T-cell (primary cell): ENCODE measurements at places on chromosomes 16 and 17.
A peak's percentile ranks its signal among the peaks of the same experiment; 100 is the strongest.

DNA sequence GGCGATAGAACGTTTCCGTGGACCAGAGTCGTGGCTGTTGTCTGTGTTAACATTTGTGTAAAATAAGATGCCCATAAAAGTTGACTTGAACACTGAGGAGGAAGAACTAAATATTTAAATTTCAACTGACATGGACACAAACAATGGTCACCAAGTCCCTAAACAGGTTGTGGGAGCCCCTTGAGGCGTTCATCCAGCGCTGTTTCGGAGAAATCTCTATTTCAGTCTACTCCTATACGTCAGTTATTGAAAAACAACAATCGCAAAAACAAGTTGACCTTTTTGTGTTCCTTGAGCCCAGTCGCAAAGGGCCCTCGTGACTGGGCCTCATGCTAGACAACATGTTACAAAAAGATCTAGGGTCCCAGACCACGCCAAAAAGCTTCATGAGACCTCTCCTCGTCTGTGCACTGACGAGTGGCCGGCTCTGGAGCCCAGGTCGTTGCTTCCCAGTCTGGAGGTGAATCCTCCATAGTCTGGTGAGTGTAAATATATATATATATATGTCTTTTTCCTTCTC lies 439 bp upstream of the TMEM231 start:
- H3K27ac ChIP-seq = peak overlapping the region; percentile 66
- H3K36me3 ChIP-seq = no peaks in the 10 kb centered on the region
- H3K4me3 ChIP-seq = no peak overlapping the region
- H3K4me1 ChIP-seq = peaks cover 3% of the 10 kb centered on the region
- no peaks in the 10 kb centered on the region for H3K27me3 ChIP-seq

DNA sequence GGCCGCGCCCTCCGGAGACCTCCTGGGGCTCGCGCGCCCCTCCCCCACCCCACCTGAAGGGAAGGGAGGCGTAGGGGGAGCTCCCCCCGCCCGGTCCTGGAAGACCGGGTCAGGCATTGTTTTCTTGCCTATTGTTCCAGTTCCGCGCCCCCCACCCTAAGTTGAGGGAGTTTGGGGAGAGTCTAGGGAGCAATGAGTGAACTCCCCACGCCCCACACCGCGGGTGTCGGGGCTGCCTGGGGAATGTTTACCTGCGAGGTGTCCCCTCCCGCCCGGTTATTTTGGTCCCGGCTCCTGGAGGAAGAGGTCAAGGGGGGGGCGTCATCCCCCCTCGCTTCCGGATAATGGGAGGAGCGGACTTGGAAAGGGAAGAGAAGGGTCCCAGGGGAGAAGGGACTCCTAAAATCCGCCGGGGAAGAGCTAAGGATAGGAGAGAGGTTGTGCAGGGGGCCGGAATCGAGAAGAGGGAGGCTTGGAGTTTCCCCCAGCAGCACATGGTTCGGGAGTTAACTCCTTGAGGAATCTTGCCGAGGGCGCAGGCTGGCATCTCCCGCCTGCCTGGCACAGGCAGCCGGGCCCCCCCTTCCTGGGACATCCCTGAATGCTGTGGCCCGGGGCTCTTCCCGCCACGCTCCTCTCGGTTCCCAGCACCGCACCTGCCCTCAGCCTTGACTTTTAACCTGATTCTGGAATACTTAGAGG lies 881 bp downstream of the MLLT6 start:
- peak overlapping the region; percentile 66 for H3K27ac ChIP-seq
- DNase-seq = peak; percentile 30
- no peaks in the 10 kb centered on the region for H3K27me3 ChIP-seq
- H3K4me1 ChIP-seq = peaks cover 80% of the 10 kb centered on the region
- peaks cover 9% of the 10 kb centered on the region for H3K36me3 ChIP-seq
- H3K4me3 ChIP-seq = peak overlapping the region; percentile 89

DNA sequence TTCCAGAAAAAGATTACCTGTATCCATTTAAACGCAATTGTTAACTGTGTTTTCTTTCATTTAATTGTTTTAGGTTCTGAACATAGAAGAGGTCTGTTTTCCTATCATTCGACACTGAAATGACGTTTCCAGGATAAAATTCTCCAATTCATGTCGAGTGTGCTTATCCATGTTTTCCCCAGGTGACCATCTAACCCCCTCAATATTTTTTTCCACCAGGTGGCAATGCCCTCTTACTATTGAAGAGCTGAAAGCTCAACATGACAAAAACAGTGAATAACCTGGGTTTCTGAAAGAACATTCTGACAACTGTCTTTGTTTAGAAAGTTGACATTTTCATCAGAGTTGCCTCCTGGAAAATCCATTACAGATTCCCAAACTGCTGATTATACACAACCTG lies 948.7 kb downstream of the KCNJ2 start:
- H3K27ac ChIP-seq = no peak overlapping the region
- no peaks in the 10 kb centered on the region for H3K4me1 ChIP-seq
- H3K36me3 ChIP-seq = no peaks in the 10 kb centered on the region
- H3K27me3 ChIP-seq = no peaks in the 10 kb centered on the region
- no peak overlapping the region for H3K4me3 ChIP-seq
- no peak for DNase-seq

DNA sequence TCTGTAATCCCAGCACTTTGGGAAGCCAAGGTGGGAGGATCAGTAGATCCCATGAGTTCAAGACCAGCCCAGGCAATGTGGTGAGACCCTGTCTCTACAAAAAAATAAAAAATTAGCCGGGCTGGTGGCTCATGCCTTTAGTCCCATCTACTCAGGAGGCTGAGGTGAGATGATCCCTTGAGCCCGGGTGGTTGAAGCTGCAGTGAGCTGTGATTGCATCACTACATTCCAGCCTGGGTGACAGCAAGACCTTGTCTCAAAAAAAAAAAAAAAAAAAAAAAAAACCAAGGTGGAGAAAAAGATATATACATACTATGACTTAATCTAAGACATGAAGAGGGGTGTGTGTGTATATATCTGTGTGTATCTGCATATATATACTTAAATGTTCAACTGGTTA lies 26.7 kb downstream of the BBS2 start:
- no peak overlapping the region for H3K4me3 ChIP-seq
- no peaks in the 10 kb centered on the region for H3K27me3 ChIP-seq
- DNase-seq = no peak
- no peaks in the 10 kb centered on the region for H3K4me1 ChIP-seq
- no peaks in the 10 kb centered on the region for H3K36me3 ChIP-seq

DNA sequence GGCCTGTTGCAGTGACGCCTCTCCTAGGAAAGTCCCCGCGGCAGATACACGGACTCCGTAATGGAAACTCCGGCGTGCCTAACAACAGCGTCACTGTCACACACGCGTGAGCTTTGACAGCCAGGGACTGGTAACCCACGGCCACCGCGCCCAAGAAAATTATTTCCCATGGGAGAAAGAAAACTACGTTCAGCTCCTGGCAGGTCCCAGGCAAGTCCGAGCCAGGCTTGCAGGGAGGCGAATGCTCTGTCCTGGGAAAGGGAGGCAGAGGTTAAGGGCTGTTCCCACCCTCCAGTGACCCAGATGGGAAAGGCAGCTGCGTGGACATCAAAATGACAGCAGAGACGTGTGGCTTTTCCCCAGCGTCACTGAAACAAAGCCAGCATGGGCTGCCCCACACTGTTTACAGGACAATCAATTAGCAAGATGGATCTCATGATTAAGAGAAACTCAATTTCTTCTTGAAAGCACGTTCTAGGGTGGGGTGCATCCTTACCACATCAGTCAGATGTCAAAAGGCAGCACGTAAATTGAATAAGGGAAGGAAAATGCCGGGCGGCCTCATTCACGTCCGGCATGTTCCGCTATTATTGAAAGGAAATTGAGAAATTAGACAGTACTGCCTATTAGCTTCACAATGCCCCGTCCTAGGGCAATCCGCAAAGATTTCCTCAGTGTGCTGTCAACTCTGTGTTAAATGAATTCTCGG lies 82.5 kb downstream of the NXN start:
- no peak overlapping the region for H3K27ac ChIP-seq
- H3K4me1 ChIP-seq = no peaks in the 10 kb centered on the region
- no peak for DNase-seq
- H3K27me3 ChIP-seq = peaks cover 6% of the 10 kb centered on the region

- H3K4me3 ChIP-seq = no peak overlapping the region
- H3K36me3 ChIP-seq = no peaks in the 10 kb centered on the region
- H3K27ac ChIP-seq = no peak overlapping the region
Observed at GRCh38 chr17:61834610-61835009, 28.7 kb downstream of the BRIP1 start.

GRCh38 chr16:75065149-75065505 lies 51.5 kb downstream of the LDHD start:
- H3K27ac ChIP-seq = peak overlapping the region; percentile 47
- H3K36me3 ChIP-seq = no peaks in the 10 kb centered on the region
- DNase-seq = peak; percentile 40
- H3K4me1 ChIP-seq = peaks cover 44% of the 10 kb centered on the region
- peaks cover 4% of the 10 kb centered on the region for H3K27me3 ChIP-seq
- H3K4me3 ChIP-seq = no peak overlapping the region

- no peaks in the 10 kb centered on the region for H3K4me1 ChIP-seq
- H3K36me3 ChIP-seq = no peaks in the 10 kb centered on the region
- peaks cover 25% of the 10 kb centered on the region for H3K27me3 ChIP-seq
- DNase-seq = no peak
- no peak overlapping the region for H3K27ac ChIP-seq
Observed at GRCh38 chr17:33012522-33013033, 20.9 kb downstream of the SPACA3 start.

GRCh38 chr17:66654106-66654740 lies 180.7 kb upstream of the CACNG5 start:
- DNase-seq = no peak
- H3K36me3 ChIP-seq = peaks cover 18% of the 10 kb centered on the region
- no peak overlapping the region for H3K4me3 ChIP-seq
- H3K27me3 ChIP-seq = no peaks in the 10 kb centered on the region
- H3K4me1 ChIP-seq = peaks cover 13% of the 10 kb centered on the region

DNA sequence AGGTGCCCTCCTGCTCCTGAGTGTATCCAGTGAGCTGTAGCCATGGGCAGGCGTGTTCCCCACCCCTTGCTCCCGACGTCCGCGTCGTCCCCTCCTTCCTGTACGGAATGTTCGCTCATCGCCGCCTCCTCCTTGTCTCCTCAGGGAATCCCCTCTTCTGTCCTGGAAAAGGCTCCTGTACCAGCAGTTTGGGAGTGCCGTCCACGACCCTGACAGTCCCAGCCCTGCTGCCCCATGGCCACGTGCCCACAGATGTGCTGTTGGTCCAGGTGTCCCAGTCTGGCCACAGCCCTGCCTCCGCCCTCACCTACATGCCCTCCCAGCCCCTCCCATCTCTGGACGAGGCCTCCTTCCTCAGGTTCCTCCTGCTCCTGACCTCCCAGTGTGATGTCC lies 30.2 kb downstream of the OR1D5 start:
- no peaks in the 10 kb centered on the region for H3K4me1 ChIP-seq
- no peaks in the 10 kb centered on the region for H3K27me3 ChIP-seq
- DNase-seq = no peak
- no peaks in the 10 kb centered on the region for H3K36me3 ChIP-seq

DNA sequence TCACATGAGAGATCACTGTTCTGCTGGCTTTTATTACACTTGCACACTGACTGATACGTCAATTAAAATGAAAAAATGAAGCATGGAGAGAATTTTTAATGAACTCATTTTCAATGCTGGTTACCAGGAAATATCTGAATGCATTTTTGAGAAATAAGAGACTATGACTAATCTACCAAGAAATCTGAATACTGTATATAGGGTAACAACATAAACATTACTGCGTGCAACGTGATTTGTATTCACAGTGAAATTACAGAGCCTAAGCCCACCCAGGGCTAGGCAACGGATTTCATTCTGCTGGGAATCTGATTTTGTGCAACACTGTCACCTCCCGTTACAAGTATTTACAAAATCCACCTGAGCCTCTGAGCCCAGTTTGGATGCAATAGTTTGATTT lies 23.8 kb upstream of the LCMT1 start:
- H3K4me3 ChIP-seq = no peak overlapping the region
- no peak overlapping the region for H3K27ac ChIP-seq
- H3K27me3 ChIP-seq = no peaks in the 10 kb centered on the region
- H3K4me1 ChIP-seq = peaks cover 2% of the 10 kb centered on the region

DNA sequence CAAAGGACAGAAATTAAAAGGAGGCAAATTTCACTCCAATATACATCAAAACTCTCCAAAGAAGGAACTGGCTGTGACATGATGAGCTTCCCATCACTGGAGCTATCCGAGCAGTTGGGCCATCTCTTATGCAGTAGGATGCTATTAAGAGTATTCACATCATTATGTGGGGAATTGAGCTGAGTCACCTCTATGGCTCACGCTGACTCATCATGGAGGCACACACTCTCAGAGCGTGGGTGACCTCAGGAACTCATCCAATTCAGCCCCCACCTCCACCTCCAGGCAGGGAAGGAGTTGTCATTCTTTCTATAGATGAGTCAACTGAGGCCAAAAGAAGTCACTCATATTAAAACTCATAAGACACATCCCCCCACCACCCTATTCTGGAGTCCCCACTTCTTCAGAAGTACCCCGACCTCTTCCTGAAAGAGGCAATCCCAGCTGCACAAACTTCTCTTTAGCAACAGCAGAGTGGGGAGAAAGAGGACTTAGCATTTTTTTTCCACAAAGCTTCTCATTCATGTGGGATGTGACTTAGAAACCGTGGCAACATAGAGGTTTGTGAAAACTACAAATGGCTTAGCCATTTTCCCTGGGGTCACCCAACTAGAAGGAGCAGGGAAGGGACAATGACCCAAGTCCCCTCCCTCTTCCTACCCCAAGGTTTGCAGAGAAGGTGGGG lies 32.5 kb downstream of the ABCC12 start:
- H3K4me1 ChIP-seq = no peaks in the 10 kb centered on the region
- no peaks in the 10 kb centered on the region for H3K36me3 ChIP-seq
- H3K27me3 ChIP-seq = peaks cover 10% of the 10 kb centered on the region
- no peak for DNase-seq

DNA sequence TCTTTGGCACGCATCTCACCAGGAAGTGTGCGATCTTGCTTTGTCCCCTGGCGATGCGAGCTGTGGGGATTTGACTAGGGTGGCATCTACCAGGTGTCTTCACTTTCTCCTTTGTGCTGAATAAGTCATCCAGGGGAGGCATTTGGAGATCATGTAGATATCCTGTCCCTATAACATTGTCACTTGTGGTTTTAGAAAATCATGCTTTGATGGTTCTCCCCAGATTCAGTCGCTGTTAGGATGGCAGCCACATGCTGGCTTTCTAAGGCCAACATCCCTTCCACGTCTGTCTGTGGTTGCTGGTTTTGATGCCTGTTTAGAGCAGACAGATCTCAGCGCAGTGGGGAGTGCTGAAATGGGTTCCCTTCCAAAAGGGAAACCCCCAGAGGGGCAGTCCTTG lies 2.5 kb downstream of the ADAD2 start:
- H3K27ac ChIP-seq = peak overlapping the region; percentile 27
- DNase-seq = no peak
- H3K4me3 ChIP-seq = no peak overlapping the region
- H3K36me3 ChIP-seq = no peaks in the 10 kb centered on the region
- H3K4me1 ChIP-seq = peaks cover 8% of the 10 kb centered on the region
- peaks cover 8% of the 10 kb centered on the region for H3K27me3 ChIP-seq

DNA sequence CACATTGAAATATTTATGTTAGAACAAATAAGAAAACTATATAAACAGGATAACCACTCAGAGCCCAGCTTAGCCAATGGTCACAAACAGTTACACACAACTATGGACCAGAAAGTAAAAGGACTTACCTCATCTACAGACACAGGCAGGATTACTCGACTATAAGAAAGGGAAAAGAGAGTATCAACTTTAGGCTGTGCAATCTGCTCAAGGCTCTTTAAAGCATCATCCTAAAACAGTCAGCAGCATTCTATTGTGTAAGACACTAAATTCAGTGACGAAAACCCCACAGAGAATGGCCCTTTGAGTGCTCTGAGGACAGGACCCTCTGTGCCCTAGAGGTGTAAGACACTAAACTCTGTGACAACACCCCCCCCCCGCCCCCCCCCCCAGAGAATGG lies 4.2 kb downstream of the PITPNA start:
- no peaks in the 10 kb centered on the region for H3K4me1 ChIP-seq
- H3K27me3 ChIP-seq = no peaks in the 10 kb centered on the region
- H3K36me3 ChIP-seq = peaks cover 15% of the 10 kb centered on the region

GRCh38 chr16:67674851-67675578 lies 8.4 kb downstream of the C16orf86 start:
- DNase-seq = no peak
- no peaks in the 10 kb centered on the region for H3K27me3 ChIP-seq
- H3K27ac ChIP-seq = no peak overlapping the region
- peaks cover 10% of the 10 kb centered on the region for H3K36me3 ChIP-seq
